ENCODE measurements at places on chromosomes 6 and 20.
A peak's percentile ranks its signal among the peaks of the same experiment; 100 is the strongest.

- DNase-seq = peak; percentile 14
Measured at GRCh38 chr20:31835977-31836852, 9.2 kb downstream of the FOXS1 start.

- no peak for DNase-seq
Measured at GRCh38 chr20:34585019-34585418, 26.5 kb downstream of the MAP1LC3A start.

- peak; percentile 44 for DNase-seq
Measured at GRCh38 chr20:57480444-57481160, 44.3 kb downstream of the CTCFL start.

GRCh38 chr20:24598346-24598745 is 128.9 kb downstream of the SYNDIG1 start:
- no peak for DNase-seq

GRCh38 chr6:158165919-158166416 is 2.1 kb downstream of the SERAC1 start:
- DNase-seq = no peak

- no peak for DNase-seq
Measured at GRCh38 chr6:9593554-9593953, 821.3 kb downstream of the TFAP2A start.

GRCh38 chr20:36862857-36863668 is 12.9 kb upstream of the TLDC2 start:
- no peak for DNase-seq

DNA sequence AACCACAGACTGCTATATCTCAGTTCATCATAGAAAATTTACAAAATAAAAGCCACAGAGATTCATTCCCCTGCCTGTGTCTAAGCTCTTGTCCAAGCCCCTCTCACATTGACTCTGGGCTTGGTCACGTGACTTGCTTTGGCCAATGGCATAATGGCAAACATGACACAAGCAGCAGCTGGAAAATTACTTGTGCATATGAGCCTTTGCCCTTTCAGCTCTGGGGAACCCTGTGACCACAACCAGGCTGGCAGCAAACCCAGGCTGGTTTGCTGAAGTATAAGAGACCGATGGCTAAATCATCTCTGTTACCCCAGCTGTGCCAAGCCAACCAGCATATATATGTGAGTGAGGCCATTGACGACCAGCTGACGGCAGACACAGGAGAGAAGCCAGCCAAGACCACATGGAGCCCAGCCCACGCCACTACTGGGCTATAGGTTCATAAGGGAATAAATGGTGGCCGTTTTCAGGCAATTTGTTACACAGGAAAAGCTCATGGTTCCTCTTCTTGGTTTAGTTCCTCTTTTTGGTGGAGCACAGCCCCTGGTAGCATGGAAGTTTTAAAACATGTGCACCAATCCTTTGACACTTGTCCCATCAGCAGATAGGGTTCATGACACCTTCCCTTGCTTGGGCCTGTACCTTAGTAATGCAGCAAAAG is 31.8 kb upstream of the RSPO4 start:
- no peak for DNase-seq

DNA sequence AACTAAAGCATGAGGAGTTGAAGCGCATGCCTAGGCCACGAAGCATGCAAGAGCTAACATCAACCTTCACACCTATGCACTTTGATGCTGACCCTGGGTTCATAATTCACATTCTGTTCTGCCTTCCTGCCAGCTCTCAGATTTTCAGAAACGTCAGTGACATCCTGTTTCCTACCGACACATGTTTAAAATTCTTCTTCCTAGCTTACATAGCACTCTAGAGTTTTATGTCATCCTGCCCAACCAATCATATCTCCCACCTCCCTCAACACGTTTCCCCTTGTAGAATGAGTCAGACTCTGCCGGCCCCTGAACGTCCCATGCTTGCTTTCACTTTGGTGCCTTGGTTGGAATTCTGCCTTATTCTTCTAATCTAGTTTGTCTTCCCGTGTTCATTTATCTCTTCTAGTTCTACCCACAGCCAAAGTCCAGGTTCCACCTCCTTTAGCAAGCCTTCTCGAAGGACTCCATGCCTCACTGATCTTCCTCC is 97.2 kb upstream of the MAP7 start:
- peak; percentile 24 for DNase-seq

- DNase-seq = no peak
Measured at GRCh38 chr6:155782320-155782731, 326.7 kb upstream of the NOX3 start.

- DNase-seq = no peak
Measured at GRCh38 chr6:116205281-116205680, 48.6 kb downstream of the TSPYL4 start.

DNA sequence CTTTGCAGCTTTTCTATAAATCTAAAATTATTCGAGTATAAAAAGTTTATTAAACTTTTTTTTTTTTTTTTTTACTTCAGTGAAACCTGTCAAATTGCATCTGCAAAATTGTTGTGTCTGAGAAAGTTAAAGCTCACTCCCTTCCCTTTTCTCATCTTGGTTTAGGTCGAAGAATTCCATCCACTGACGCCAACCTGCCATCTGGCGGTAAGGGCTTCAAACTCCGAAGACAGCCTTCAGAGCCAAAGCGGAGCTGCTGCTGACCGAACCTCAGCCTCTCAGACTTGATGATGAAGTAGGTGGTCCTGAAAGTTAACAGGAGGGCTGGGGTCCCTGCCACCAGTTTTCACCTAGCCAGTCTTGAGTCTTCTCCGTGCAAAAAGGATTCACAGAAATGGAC is 29.6 kb upstream of the VAPB start:
- no peak for DNase-seq

DNA sequence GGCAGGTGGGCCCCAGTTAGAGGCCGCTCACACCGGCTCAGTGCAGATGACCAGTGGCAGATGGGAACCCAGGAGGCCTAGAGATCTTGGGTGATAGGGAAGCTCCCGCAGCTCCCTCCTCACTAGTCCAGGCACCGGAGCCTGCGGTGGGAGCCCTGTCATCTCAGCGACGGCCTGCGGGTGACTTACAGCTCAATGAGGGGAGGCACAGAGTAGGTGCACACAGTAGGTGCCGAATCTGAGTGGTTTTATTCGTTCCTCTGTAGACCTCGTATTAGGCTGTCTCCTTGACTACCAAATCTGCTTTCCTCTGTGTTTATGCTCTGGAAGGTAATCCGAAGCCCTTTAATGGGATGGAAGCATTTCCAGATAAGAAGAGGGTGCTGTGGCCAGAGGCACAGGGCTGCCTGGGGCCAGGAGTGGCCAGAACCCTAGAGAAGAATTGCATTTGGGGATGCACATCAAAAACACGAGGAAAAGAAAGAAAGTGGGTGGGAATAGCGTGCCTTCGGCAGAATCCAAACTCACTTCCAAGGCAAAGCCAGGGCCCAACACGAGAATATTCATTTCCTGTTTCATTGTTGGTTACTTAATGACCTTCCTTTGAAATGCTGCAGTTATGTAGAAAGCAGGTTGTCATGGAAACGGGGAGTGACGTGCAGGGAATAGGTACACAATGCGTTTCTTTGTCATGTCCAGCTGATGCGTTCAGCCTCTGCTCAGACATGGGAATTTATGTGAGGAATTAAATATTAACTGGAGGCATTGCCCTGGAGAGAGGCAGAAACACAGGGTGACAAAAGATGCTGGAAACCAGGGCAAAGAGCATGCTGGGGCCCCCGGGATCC is 24.7 kb downstream of the MYT1 start:
- DNase-seq = no peak

GRCh38 chr6:140178520-140178919 is 804.1 kb upstream of the CITED2 start:
- DNase-seq = no peak

DNA sequence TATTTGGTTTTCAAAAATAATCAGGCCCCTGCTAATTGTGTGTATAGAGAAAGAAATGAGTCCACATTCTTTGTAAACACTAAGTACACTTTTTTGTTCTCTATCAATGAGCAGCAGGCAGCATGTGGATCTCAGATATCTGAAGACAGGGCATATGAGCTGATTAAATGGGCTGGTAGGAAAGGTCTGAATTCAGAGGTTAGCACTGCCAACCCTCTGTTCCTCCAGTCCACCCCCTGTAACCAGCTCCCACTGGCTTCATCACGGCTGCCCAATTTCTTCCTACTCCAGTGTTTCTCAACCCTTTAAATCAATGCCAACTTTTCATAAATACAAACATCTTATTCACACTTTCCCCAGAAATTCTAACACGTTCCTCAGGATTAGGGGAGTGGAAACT is 128.5 kb downstream of the TPBG start:
- DNase-seq = no peak

DNA sequence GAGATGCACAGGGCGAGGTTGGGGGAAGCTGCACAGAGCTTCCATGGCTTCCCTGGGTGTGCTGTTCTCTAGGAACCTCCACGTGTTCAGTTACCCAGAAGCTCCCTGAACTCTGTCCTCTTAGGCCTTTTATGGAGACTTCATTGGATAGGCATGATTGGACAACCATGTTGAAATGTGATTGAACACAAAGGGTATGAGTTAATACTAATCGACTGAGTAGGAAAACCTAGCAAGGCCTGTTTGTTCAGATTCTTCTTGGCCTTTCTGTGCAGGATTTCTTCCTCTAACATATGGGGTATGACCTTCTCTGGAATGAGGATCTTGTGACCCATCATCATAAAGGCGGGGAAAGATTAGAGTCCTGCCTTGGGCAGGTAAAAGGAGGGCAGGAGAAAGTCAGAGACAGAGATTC is 70.7 kb upstream of the SMIM29 start:
- DNase-seq = no peak

- DNase-seq = no peak
Measured at GRCh38 chr20:49349694-49350252, 71.9 kb upstream of the ZNFX1 start.

- DNase-seq = no peak
Measured at GRCh38 chr6:26414281-26414680, 12.2 kb downstream of the BTN3A1 start.

DNA sequence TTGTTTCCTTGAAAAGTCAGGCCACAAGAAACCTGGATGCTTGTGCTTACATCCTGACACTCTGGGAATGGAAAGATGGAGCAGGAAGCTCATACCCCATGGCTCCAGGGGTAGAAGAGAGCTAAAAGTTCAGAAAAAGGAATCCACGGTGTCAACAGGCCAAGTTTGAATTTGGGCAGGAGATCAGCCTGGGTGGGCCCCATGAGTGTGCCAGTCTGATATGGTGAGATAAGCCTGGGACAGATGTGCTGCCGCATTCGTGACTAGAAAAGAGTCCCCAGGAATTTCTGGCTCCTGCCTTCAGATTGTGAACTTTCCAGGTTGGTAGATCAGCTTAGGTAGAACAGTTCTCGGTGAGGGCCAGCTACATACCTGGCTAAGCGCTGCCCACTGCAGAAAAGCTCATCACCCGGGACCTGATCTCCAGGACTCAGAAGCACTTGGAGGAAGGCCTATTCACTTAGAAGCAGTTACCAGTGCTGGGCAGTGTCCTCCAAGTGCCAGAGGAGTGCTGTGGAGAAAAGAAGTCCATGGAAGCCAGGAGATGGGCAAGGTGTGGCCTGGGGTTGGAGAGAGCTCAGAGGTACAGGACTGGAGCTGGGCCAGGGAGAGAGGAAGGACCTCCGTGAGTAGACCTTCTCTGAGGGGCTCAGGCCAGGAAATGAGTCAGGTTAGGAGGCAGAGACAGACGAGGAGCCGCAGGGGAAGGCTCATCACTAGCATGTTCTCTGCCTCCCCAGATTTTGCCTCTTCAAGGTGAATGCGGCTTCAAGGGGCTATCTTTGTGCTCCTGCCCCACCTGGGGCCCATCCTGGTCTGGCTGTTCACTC is at the start of gene TSPO2:
TSPO2 (plus strand) TSS at position 242 of the 830 bp plus-strand sequence; CDS start at position 761, 519 bp downstream.
- no peak for DNase-seq

GRCh38 chr6:26075063-26075717 is 12.0 kb upstream of the HFE start:
- DNase-seq = no peak

GRCh38 chr6:37611516-37611915 is 86.2 kb downstream of the MDGA1 start:
- no peak for DNase-seq

- no peak for DNase-seq
Measured at GRCh38 chr6:155373276-155373675, 59.0 kb upstream of the TFB1M start.

DNA sequence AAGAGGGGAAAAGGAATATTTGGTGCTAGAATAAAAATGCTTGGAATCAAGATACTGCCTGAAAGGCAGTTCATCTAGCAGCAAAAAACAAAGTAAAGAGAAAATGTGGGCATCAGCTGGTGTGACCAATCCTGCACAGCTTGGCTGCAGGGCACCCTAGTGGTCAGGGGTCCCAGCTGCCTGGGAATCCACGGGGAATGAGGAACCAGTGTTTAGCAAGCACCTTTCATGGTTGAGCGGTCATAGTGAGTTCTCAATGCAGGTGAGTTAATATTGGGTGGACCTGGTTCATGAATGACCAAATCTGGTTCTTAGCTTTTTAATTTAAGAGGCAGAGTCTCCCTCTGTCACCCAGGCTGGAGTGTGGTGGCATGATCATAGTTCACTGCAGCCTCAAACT is 53.3 kb downstream of the CAP2 start:
- no peak for DNase-seq

Measured in T-cell (primary cell).